ENCODE measurements at places on chromosomes 1 and 21. TPM values are rescaled to one million over a fixed set of nuclear protein-coding genes. Genes with fewer than 3 reads are reported as not detected.

DNA sequence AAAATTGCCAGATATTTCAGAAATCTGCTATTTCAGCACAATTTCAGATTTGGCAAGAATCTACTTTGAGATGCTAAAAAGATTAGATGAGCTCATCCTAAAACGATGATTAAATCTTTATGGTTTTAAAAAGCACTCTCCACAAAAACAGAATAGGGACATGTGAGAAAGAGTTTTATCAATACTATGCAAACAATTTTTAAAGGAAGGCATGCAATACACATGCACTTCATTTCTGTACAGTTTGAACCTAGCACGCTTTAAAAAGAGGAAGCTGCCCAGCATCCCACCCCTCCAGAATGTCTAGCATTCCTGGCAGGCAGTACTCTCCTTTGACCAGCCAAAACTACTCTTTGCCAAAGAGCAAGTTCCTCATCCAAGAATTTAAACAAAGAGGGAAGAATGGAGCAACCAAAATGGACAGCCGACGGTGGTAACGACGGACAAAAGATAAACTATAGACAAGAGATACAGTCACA lies 1.3 kb downstream of the ARHGAP29 start:
- no peak for DNase-seq

GRCh38 chr1:40351124-40351523 lies 22.4 kb upstream of the SMAP2 start:
- DNase-seq, result no peak

Gene FUCA1
- 4.8 TPM for total RNA-seq

- DNase-seq, result no peak
Observed at GRCh38 chr1:95229037-95229436, 5.0 kb upstream of the RWDD3 start.

Gene IFI44
- total RNA-seq, result 72.5 TPM

Gene ZNF593OS
- not detected for total RNA-seq

DNA sequence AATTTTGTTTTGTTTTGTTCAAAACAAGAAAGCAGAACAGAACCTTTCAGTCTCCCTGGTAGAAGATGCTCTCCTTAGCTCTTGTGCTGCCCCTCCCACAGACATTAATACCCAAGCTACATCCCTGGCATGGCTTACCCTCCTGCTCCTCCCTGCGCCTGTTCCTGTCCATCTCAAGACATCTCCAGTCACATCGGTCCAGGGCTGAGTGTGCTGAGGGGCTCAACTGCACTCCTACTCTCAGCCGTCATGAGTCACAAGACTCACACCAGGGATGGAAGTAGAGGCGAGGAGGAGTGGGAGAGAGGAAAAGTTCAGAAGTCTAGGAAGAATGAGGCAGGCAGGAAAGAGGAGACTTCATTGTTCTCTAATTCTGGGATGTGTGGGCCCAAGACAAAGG lies 9.2 kb upstream of the TACSTD2 start:
- DNase-seq, result no peak
